ENCODE measurements at places on chromosomes 11 and 22. TPM values are rescaled to one million over a fixed set of nuclear protein-coding genes. Genes with fewer than 3 reads are reported as not detected.

Gene ZNF280B
- 1.1 TPM for total RNA-seq

Gene LRRN4CL
- total RNA-seq: 0.08 TPM

Gene DERL3
- 0.42 TPM for total RNA-seq

Gene RBMXL2
- not detected for total RNA-seq

Gene CHCHD10
- total RNA-seq: 199 TPM

Gene GPHA2
- total RNA-seq: not detected

Gene MUC6
- not detected for total RNA-seq

Gene TEX54
- total RNA-seq: not detected

Gene KCNJ5
- total RNA-seq: 0.05 TPM

Gene MFRP
- not detected for total RNA-seq

Gene CARD18
- not detected for total RNA-seq

Gene P2RY2
- 11.2 TPM for total RNA-seq

Gene PDHX
- total RNA-seq: 27.4 TPM

Gene ZNF74
- 7.7 TPM for total RNA-seq

Gene CCDC116
- not detected for total RNA-seq

Gene ESAM
- total RNA-seq: 12.8 TPM

Gene POTEH
- total RNA-seq: not detected

Gene SLC22A25
- not detected for total RNA-seq

Gene GNAZ
- total RNA-seq: 2.6 TPM

Gene BIRC3
- total RNA-seq: 51.8 TPM

Gene CCDC87
- total RNA-seq: 0.52 TPM

Gene OR6A2
- total RNA-seq: not detected

Gene TIMP3
- total RNA-seq: 1.5 TPM

Gene DMC1
- 5.0 TPM for total RNA-seq

Gene HSCB
- 12.2 TPM for total RNA-seq

Gene TUB
- total RNA-seq: 6.7 TPM

Gene USH1C
- total RNA-seq: 1.0 TPM

Gene GGT5
- 5.1 TPM for total RNA-seq

Gene ZW10
- total RNA-seq: 11.2 TPM

Gene ART5
- 0.18 TPM for total RNA-seq

Gene FXYD2
- total RNA-seq: 15.8 TPM

Gene GPR83
- total RNA-seq: 0.09 TPM

Gene DEPDC7
- total RNA-seq: 6.9 TPM

Gene GRIA4
- not detected for total RNA-seq

Gene VSIG2
- total RNA-seq: 0.08 TPM

Gene TTC12
- total RNA-seq: 11.3 TPM

Gene TYR
- not detected for total RNA-seq

Gene CAPN5
- total RNA-seq: 7.0 TPM

Gene BBOX1
- total RNA-seq: not detected

Gene SERPIND1
- 0.03 TPM for total RNA-seq

Gene TTC36
- not detected for total RNA-seq

Gene SPI1
- 0.10 TPM for total RNA-seq

Gene TMPRSS6
- not detected for total RNA-seq

Gene OR4D10
- not detected for total RNA-seq

Gene TRIM29
- 20.8 TPM for total RNA-seq

Gene OR8G1
- total RNA-seq: not detected

Gene INCENP
- total RNA-seq: 51.8 TPM

Gene PGA5
- total RNA-seq: not detected

Gene CWC15
- 35.7 TPM for total RNA-seq

Gene LUZP2
- total RNA-seq: not detected

Gene FGF3
- total RNA-seq: not detected

Gene FGF19
- 0.12 TPM for total RNA-seq

Gene SLC17A6
- total RNA-seq: not detected

Gene CD3E
- not detected for total RNA-seq

Gene MPST
- 79.1 TPM for total RNA-seq

Measured in A549 treated with AZD2906 at 1 μM for 4 hours (cell line).